Testis (tissue), 5 donors: ENCODE measurements at places on chromosomes 1 and 21. TPM values are rescaled to one million over a fixed set of nuclear protein-coding genes. Genes with fewer than 3 reads are reported as not detected.

Gene CLDN17
- total RNA-seq = not detected

Gene CNKSR1
- 7.6 TPM for total RNA-seq

Gene RNU1-4
- total RNA-seq = under 0.01 TPM

Gene IL24
- total RNA-seq = not detected

Gene RPE65
- not detected for total RNA-seq

DNA sequence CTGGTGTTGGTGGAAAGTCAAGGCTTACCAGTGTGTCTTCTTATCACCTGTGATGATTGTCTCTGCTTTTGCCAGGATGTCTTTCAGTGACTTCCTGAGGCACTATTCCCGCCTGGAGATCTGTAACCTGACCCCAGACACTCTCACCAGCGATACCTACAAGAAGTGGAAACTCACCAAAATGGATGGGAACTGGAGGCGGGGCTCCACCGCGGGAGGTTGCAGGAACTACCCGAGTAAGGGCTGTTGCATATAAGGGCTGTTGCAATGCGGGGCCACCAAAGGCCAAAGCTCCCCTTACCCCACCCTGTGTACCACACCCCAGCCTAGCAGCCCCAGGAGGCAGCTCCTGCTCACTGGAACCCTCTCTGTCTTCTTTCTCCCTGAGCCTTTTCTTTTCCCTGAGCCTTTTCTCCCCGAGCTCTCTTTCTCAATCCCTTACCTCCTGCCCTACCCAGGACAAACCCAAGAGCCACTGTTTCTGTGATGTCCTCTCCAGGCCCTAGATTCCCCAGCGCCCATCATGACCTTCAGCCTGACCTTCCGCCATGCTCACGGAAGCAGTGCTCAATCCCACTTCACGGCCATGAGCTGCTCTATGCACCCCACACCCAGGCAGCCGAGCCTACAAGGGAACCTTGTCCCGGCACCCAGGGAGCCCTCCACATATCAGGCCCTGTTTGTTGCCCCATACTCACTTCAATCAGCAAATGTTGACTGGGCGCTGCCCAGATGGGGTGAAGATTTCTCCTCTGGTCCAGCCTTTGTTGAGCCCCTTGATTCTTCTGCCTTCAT, 40.6 kb downstream of the CAPN2 start:
- H3K27ac ChIP-seq = no peak overlapping the region
- H3K4me1 ChIP-seq = peaks cover 16% of the 10 kb centered on the region
- H3K4me3 ChIP-seq = no peak overlapping the region
- H3K36me3 ChIP-seq = peaks cover 4% of the 10 kb centered on the region
- no peaks in the 10 kb centered on the region for H3K27me3 ChIP-seq

DNA sequence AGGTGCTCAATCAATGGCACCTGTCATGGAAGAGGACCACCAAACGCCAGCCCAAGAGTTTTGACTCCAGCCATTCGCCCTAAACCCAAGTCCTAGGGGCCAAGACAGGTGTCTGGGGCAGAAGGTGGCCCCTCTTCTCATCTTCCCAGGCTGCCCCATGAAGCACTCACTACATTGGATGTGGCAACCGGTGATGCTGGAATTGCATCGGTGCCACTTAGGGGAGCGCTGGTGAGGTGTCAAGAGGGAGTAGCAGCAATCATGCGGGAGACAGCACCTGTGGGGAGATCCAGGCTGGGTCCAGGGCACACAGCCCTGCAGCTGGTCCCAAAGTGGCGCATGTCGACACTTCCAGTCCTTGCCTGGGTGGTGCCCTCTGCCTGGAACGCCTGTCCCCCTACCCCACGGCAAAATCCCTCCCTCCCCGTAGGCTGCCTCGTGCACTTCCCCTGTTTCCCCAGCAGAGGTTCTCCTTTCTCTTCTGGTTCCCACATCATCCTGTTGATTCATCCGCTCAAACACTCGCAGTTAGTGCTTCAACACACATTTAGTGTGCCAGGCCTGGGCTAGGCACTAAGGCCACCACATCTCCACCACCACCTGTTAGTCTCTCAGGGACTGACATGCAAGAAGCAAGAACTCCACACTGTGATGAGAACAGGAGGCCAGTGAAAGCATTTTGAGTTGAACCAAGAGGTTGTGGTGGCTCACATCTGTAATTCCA, 18.5 kb downstream of the PLA2G2D start:
- H3K27ac ChIP-seq = no peak overlapping the region
- no peak overlapping the region for H3K4me3 ChIP-seq
- peak; percentile 56 for DNase-seq
- H3K27me3 ChIP-seq = no peaks in the 10 kb centered on the region

GRCh38 chr1:69513601-69514000, 54.1 kb upstream of the LRRC7 start:
- no peak for DNase-seq
- H3K27ac ChIP-seq = no peak overlapping the region
- H3K36me3 ChIP-seq = no peaks in the 10 kb centered on the region
- no peaks in the 10 kb centered on the region for H3K4me1 ChIP-seq

- H3K27me3 ChIP-seq = no peaks in the 10 kb centered on the region
- no peak for DNase-seq
- H3K4me3 ChIP-seq = no peak overlapping the region
- H3K27ac ChIP-seq = no peak overlapping the region
These were observed 27.8 kb upstream of the ZNF281 start for GRCh38 chr1:200437556-200438203.

DNA sequence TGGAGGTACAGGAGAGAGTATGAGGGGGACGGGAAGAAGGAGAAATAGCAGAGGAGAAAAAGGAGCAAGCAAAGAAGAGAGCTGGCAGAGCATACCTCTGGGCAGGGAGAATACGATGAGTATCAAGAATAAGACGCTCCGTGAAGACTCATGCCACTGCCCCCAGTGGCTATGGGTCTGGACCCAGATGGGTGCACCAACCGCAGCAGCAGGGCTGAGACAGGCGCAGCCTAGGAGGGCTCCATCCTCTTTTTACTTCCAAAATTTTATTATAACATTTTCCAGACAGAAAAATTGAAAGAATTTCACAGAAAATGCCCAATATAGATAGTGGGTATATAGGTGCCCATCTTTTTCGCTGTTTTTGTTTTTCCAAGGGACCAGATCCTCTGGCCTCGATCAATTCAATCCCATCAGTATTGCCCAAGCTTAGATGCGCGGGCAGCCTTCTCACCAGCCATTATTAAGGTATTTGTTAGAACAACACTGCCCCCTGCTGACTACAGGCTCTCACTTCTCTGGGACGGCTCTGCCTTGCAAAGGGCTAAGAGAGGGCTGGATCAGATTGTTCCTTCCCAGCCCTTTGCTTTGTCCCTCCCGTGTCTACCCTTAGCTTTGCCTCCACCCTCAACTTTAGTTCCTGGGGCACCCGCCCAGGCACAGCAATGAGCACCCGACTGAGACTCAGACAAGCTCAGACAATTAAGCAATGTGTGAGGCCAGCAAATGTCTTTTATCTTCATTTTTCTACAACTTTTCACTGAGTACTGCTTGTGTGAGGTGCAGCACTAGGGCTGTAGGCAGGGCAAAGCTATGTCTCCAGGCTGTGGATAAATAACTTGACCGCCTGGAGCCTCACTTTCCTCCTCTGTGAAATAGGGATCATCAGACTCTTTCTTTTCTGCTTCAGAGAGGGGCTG, 17.5 kb upstream of the CAMK1G start:
- H3K36me3 ChIP-seq = no peaks in the 10 kb centered on the region
- H3K4me1 ChIP-seq = no peaks in the 10 kb centered on the region
- H3K27me3 ChIP-seq = no peaks in the 10 kb centered on the region
- no peak overlapping the region for H3K4me3 ChIP-seq
